ENCODE measurements at places on chromosomes 7 and 10.

- no peak for DNase-seq
Observed at GRCh38 chr7:155885167-155886155, 73.2 kb upstream of the SHH start.

- no peak for DNase-seq
Observed at GRCh38 chr7:128795129-128795528, 3.4 kb downstream of the CCDC136 start.

GRCh38 chr10:69389827-69390490 is 26.8 kb downstream of the TACR2 start:
- no peak for DNase-seq

- no peak for DNase-seq
Observed at GRCh38 chr7:36802459-36803135, 78.3 kb upstream of the AOAH start.

GRCh38 chr7:153942036-153942435 is 110.2 kb upstream of the DPP6 start:
- DNase-seq, result no peak

DNA sequence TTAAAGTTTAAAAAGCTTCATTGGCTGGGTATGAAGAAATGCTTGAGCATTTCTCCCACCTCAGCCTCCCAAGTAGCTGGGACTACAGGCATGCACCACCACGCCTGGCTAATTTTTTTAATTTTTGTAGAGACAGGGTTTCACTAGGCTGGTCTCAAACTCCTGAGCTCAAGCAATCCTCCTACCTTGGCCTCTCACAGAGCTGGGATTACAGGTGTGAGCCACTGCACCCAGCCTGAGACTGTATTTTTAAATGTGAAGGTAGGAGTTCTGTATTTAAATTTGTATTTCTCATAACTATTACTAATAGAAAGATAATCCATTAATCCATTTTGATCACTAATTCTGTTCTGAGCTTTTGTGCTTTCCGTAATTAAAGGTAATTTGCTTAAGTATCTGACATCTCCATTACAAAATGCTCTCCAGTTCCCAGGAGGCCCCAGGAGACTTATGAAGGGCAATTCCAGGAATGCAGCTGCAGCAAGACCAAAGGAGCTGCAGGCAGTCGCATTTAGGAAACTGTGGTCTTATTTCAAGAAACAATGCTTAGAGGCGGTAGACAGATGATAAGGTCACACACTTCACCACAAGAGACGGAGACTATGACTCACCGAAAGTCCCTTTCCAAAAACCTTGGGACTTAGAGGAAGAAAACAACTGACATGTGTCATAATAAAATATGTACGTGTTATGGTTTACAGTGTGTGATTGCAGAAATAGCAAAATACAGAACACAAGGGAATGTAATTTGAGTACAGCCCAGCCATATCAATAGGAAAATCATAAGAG is 23.3 kb downstream of the YAE1 start:
- DNase-seq, result peak; percentile 80

DNA sequence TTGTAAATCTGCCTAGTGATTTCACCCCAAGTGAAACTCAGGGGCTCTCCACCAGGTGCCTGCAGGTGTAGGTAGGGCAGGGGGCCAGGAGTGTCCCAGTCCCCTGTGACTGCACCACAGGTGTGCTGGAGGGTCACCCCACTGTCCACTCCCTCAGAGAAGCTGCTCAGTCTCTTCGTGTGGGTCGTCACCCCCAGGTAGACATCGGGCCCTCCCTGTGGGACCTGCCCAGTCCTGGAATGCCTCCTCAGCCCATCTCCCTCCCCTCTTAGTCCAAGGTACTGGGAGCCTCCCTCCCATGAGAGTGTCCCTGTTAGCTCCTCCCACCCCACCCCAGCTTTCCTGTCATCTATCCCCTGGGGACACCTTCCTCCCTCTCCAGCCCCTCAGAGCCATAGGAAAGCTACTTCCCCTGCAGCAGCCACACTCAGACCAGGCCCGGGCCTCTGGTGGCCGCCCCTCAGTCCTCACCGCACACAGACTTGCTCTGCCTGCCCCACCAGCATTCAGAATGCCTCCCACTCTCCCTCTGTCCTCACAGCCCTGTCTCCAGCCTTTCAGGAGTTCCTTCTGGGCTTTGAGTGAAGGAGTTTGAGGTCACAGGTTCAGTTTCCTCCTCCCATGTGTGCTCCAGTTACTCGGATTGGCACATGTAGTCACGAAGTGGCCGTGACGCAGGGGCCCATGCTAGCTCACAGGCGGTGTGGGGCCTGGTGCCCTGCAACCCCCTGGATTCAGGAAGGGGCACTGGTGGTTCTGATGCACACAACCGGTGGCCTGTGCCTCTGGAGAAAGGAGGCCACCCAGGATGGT is 5.1 kb downstream of the ALOX5 start:
- no peak for DNase-seq

- DNase-seq, result no peak
Observed at GRCh38 chr10:57743711-57744110, 524.0 kb downstream of the IPMK start.

GRCh38 chr7:29331163-29331562 is 136.6 kb downstream of the CHN2 start:
- no peak for DNase-seq

DNA sequence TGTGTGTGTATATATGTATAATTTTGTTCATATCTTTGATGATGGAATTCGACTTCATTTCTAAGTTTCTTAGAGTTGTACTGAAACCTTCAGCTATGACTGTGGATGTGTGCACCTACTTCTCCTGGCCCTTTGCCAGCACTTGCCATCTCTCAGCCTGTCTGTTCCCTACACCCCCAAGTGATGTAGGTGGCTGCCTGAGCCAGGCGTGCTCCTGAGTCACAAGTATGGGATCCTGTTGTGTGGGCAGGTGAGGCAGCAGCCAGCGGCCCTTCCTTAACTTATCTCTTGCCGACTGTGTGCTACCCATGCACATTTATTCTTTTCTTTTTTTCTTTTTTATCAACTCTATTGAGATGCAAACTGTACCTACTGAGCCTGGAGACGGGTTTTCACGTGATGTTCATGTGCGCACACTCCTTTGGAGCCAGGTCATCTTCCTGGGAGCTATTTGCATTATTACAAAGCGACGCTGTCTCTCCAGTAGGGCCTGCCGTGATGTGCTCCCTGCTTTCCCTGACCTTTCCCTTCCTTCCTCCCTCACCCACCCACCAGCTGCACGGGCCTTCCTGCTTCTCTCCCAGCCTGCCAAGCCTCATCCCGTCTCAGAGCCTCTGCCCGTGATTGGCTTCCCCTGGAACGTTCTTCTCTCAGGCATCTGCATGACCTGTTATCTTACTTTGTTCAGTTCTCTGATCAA is 31.3 kb upstream of the GALNT11 start:
- no peak for DNase-seq

- DNase-seq, result no peak
Observed at GRCh38 chr7:112547916-112548315, 67.1 kb downstream of the LSMEM1 start.

- DNase-seq, result no peak
Observed at GRCh38 chr10:89664203-89664602, 19.2 kb upstream of the PANK1 start.

All from central memory CD4-positive, alpha-beta T cell (primary cell).